Heart left ventricle (tissue), 16 donors: ENCODE measurements at places on chromosomes 2 and 18. TPM values are rescaled to one million over a fixed set of nuclear protein-coding genes. Genes with fewer than 3 reads are reported as not detected.
A peak's percentile ranks its signal among the peaks of the same experiment; 100 is the strongest.

GRCh38 chr2:9300214-9300613 lies 93.6 kb downstream of the ASAP2 start:
- DNase-seq: no peak

DNA sequence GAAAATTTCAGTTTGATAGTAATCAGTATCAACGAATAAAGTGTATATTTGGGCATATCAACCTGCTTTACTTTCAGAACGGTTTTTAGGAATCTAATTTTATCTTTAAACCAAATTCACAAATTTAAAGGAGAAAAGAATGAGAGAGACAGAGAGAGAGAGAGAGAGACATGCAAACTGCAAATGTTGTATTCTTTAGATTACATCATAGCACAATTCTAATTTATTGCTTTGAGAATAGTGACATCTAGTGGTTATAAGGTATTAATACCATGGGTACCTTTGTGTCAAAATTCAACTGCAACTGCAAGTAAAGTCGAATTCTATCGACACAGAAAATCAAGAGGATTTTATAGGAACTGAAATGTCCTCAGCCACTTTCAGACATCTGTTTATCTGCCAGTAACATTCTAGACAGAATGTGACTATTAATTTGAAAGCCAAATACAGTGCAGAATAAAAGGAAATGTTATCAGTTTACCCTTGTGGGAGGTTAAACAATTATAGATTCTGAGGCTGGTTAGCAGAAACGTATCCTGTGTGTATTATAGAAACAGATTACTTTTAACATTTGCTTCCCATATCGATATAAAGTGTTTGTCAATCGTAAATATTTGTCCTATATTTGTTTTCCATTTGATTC lies 529.8 kb upstream of the VRK2 start:
- DNase-seq: no peak

GRCh38 chr2:219571311-219572236 lies at the start of gene OBSL1:
OBSL1 (minus strand) TSS chr2:219571539; CDS start chr2:219571232, 307 bp downstream.
- DNase-seq: peak; percentile 91

- no peak for DNase-seq
Measured at GRCh38 chr2:220310451-220310861, 683.0 kb downstream of the SLC4A3 start.

GRCh38 chr2:201950606-201951005 lies 83.0 kb upstream of the FZD7 start:
- no peak for DNase-seq

- DNase-seq: peak; percentile 20
Measured at GRCh38 chr2:174959787-174960186, 45.4 kb downstream of the CHN1 start.

DNA sequence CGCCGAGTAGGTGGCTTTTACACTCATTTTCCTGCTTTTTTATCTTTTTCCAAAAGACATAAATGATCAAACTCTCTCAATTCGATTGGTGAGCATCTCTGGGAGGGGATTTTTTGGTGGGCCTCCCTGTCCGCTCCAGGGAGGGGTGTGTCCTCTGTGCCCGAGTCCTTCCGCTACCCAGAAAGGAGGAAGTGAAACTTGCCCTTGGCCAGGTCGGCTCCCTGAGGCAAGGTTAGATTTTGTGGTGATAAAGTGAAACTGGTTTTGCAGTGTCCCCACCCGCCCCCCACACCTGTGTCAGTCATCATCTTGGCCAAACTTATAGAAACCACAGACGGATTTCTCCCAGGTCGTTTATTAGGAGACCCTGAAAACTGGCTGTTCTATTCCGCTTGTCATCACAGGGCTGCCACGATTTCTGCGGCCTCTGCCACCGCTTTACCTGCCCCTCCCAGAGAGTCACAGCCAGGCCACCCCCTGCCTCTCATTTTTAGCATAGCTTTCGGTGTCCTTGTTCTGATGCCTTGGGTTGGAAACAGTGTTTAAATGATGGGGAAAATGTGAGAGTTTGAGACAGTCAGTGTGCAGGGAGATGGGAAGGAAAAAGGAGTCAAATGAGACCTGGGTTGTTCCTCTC lies 93.6 kb downstream of the SH3BP4 start:
- no peak for DNase-seq

- no peak for DNase-seq
Measured at GRCh38 chr2:26640781-26641564, at the start of gene CIB4. CIB4 (minus strand) TSS chr2:26641366; CDS start chr2:26641314, 52 bp downstream.

DNA sequence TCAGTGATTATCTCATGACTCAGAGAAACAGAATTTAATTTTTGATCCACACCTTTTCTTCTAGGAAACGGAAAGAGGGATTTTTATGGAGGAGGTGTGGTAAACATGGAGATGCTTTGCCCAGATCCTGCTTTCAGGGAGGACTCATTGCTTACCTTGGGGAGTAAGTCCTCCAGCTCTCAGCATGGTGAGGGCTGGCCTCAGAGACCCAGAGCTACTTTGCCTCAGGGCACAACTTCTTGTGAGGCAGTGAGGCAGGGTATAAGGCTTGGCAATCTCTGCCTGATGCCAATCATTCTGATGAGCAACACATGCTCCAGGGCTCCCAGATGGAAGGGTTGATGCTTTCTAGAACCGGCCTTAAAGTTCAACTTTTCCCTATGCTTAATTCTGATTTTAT lies 189.9 kb upstream of the DCC start:
- no peak for DNase-seq

DNA sequence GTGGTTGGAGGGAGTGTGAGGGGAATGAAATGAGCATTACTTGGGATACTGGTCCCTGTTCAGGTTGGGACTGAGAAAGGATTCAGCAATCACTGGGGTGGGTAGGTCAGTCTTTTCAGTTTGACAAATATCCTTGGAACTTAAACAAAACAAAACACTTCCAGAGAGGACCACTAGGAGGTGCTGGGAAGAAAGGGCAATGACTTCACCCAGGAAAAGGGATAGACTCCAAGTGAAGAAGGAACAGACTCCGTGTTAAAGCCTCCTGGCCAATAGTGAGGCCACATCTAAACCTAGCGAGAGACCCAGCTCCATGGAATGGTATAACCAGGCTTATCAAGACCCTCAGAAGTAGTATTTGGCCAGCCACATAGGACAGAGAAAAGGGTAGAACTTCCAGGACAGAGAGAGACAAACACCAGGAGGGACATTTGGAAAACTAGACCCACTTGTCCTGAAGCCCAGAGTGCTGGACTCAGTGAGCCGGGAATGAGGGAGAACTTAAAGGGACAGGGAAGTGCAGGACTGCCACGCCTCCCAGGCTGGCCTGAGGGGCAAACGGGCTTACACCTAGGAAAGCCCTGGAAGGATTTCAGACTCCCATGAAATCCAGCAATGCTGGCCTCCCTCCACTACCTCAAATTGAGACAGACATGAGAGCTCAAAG lies 19.6 kb upstream of the KCNG3 start:
- DNase-seq: no peak

DNA sequence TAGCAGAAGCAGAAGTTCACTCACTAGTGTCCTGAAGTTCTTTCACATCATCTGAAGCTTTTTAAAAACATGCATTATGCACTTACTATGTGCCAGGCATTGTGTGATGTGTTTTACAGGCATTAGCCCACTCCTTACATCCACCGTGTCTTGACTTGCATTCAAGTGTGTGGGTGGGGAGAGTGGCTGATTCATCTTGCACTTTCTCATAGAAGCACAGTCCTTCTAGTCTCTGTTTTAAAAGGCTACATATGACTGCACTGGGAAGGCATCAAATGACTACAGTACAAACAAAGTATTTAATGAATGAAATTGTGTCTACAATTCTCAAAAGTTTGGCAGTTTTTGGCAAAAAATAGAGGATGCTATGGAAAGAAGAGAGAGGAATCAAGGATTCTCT lies 21.6 kb upstream of the DSC3 start:
- DNase-seq: no peak

DNA sequence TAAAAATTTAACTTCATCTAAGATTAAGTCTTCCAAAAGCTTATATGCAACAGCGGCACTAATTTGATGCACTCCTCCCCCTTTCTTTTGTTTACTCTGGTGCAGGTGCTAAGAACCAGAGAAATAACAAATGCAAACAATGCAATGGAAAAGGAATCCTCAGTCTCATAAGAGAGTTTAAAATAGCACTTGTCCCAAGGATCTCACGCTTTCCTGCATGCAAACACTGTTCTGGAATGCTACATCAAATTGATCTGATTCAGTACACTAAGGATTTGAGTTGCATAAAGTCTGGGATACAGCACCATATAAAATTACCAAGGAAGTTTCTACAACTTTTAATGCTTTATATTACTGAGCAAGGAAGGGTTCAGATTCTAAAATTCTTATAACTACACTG lies 50.5 kb downstream of the SEPTIN10 start:
- DNase-seq: no peak

GRCh38 chr18:46310258-46310657 lies 206.1 kb downstream of the HAUS1 start:
- no peak for DNase-seq

- no peak for DNase-seq
Measured at GRCh38 chr2:24929230-24929629, 9.2 kb upstream of the ADCY3 start.

DNA sequence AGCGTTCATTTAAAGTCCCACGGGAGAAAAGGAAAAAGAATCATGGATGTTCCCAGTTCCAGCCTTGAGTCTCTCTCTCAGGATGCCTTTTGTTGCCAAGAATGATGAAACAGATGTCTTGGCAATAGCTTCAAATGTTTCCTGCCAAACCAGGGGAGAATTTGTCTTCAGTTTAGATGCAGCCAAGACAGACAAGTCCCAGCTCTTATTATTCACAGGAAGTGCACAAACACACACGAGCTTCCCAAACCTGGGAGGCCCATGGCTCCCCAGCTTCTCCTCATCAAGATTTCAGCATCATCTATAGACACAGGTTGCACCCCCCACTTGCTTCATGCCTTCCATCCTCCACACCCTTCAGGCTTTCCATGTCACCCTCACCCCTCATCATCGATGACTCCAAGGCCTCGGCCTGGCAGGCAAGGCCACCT lies 45.9 kb downstream of the HS1BP3 start:
- no peak for DNase-seq

- DNase-seq: no peak
Measured at GRCh38 chr18:56637711-56638231, 621 bp downstream of the TXNL1 start.

DNA sequence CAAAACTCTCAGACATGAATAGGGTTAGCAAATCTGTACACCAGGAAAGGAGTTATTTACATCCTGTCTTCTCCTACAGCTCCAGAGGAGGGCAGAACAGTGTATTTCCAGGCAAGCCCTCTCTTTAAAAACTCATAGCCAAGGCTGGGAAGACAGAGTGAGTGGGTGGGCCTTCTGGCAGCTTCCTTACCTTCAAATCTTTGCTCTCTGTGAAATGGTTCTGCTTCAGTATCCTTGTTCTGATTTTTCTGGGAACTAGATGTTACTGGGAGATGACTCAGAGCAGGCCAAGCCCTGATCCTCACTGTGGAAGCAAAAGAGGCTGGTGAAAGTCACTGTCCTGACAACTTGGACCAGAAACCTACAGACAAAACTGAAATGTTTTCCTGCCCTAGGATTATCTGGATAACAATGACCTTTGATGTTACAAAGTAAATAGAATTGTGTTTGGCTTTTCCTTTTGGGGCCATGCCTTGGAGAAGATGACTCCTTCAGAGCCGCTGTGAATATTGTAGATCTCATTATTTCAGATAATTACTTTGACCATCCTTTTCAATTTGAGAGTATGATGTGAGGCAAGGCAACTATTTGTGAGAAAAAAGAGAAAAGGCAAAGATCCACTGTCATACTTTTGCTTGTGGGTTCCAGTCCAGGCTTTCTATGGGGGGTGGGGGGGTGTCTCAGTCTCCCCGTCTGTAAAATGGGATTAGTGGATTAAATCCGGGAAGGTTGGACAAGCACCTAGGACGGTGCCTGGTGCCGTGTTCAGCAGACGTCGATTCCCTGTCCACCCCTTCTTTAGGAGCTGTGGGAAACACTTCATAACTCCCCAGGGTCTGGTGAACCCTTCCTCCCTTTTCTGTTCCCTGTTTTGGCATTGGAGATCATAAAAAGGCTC lies 644 bp upstream of the QPCT start:
- no peak for DNase-seq

DNA sequence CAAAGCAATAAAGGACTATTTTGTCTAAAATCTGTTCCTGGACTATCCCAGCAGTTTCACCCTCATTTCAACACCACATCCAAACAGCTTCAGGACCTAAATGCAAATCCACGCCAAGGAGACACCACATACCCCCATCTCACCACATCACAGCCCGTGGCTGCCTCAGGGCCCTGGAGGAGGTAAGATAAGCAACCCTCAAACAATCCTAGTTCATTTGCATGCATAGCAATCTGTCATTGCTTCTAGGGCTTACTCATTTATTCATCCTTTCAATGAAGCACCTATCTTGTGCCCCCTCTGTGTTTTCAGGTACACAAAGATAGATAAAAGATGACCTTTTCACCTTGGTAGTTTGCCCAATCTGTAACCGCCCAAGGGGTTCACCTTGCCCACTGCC lies 86.5 kb downstream of the VSNL1 start:
- no peak for DNase-seq

DNA sequence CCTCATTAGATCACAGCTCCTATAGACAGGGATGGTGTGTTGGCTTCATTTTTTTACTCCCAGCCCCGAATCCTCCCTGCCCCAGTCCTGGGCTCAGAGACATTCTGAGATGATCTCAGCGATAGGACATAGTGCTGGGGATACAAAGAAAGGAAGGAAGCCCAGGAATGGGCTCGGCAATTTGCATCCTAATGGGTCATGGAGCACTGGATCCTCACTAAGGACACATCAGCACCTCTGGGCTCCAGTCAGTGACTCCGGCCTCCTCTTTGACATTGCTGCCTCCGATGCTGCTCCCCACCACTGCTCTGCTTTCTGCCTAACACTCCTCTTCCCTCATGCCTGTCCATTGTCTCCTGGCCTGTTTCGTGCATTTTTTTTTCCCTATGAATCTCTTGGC lies 489.1 kb downstream of the STK39 start:
- no peak for DNase-seq

DNA sequence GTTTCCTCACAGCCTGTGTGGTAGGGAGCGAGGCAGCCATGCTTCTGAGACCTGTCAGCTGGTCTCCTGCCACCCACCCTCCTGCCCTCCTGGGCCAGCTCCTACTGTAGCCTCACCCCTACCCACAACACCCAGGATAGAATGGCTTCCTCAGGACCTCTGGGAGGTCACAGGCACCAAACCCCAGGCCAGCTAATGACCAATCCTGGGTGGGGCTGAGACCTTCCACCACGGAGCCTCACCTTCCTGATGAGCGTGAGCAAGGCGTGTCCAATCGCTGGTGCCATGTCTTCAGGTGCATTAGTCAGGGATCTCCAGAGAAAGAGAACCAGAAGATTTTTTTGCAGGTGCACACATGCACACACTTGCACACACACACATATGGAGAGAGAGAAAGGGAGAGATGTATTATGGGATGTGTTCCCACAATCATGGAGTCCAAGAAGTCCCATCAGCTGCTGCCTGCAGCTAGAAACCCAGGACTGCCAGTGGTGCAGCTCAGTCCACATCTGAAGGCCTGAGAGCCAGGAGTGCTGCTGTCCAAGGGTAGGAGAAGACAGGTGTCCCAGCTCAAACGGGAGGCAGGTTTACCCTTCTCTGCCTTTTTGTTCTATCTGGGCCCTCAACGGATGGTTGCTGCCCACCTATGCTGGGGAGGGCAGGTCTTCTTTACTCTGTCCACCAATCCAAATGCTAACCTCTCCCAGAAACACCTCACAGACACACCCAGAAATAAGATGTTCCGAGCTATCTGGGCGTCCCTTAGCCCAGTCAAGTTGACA lies 70.4 kb upstream of the HDAC4 start:
- no peak for DNase-seq

The MAP3K19 gene
- not detected for polyA plus RNA-seq

The PREB gene
- polyA plus RNA-seq: 54.3 TPM

The GPR55 gene
- polyA plus RNA-seq: 0.03 TPM

The NEU2 gene
- not detected for polyA plus RNA-seq

The MYCN gene
- 0.27 TPM for polyA plus RNA-seq

The SCN7A gene
- polyA plus RNA-seq: 2.6 TPM

The ACMSD gene
- not detected for polyA plus RNA-seq

The SOCS6 gene
- 6.5 TPM for polyA plus RNA-seq

The MEP1B gene
- not detected for polyA plus RNA-seq

The C2orf72 gene
- polyA plus RNA-seq: 0.15 TPM
